Liver (tissue), 10 donors: ENCODE measurements at places on chromosomes 11 and 22. TPM values are rescaled to one million over a fixed set of nuclear protein-coding genes. Genes with fewer than 3 reads are reported as not detected.

- no peak for DNase-seq
Measured at GRCh38 chr11:59833602-59834001, 11.7 kb downstream of the CBLIF start.

GRCh38 chr11:107257710-107258109 lies 199.9 kb downstream of the CWF19L2 start:
- DNase-seq, result no peak

- DNase-seq, result no peak
Measured at GRCh38 chr11:59218319-59218718, 5.6 kb upstream of the MPEG1 start.

The TXNRD2 gene
- polyA plus RNA-seq, result 41.3 TPM

The MFRP gene
- not detected for polyA plus RNA-seq

The TNNT3 gene
- not detected for polyA plus RNA-seq

The PATE4 gene
- polyA plus RNA-seq, result not detected

GRCh38 chr11:65952052-65952521 lies 6.8 kb downstream of the TSGA10IP start:
- no peak for DNase-seq

The OR5T2 gene
- polyA plus RNA-seq, result not detected

DNA sequence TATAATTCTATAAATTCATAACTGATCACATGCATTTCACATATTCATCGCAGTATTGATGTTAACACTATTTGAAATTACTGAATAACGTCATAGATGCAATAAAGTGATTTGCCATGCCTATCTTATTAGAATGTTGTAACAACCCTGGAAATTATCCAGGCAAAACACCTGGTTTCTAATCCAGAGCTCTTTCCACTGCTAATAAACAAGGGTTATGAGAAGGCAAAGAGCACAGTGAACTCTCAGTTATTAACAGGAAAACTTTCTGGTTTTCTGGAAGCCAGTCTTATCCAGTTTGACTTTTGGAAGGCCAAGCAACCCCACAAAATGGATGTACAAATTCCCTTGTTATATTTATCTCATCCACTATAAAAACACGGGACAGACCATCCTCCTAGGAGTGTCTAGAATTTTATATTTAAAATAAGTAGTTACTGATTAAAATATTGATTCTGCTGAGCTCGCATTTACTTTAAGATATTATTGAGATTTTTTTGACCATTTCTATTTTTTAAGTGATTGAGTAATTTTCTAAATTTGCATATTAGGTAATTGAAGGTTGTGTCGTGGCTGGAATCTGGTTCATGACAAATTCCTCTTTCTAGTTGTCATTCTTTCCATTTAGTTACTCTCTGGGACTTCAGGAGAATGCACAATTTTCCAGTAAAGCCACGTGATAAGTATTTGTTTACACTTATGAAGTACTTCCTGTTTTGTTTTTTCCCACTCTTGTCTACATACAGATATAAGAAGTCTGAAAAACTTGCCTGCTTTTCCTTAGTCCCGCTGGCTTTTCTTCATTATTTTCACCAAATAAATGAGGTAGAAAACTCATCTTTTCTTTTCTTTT lies 47.9 kb downstream of the DCUN1D5 start:
- no peak for DNase-seq

- DNase-seq, result no peak
Measured at GRCh38 chr11:112856591-112856990, 104.6 kb upstream of the NCAM1 start.

- DNase-seq, result no peak
Measured at GRCh38 chr11:123356539-123356938, 73.5 kb upstream of the GRAMD1B start.

DNA sequence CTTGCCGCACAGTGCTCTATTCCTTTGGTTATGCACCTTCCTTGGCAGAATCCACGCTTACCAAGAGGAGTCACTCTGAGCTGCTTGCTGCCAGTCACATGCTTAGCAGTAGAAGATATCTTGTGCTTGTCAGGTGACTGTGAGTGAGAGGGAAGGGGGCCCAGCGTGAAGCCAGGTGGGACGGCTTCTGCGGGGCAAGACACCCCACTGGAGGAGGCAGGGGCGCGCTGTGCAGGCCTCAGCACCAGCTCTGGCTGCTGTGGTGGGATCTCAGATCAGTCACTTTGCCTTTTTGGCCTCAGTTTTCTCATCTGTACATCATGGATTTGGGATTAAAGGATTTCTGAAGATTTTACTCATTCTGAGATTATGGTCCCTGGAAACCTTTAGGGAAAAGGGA lies 63.9 kb upstream of the B3GAT1 start:
- DNase-seq, result no peak

- DNase-seq, result no peak
Measured at GRCh38 chr11:13276454-13276831, 1.1 kb upstream of the BMAL1 start.

GRCh38 chr11:62556108-62556874 lies 9.7 kb upstream of the AHNAK start:
- DNase-seq, result no peak

DNA sequence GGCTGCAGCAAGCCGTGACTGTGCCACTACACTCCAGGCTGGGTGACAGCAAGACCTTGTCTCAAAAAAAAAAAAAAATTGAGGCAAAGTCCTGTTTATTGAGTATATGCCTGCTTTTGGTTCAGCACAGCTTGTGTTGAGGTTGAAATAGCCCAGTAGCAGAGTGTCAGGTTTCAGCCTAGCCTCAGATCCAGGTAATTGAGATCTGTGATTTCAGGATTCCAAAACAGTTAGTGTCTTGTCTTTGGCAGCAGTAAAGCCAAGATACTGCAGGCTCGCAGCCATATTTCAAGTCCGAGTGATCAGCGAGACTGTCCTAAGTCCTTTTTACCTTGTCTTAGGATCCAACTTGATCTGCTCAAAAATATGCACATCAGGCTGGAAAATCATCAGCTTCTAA lies 27.0 kb downstream of the CUL5 start:
- DNase-seq, result no peak

The ARHGAP42 gene
- 7.3 TPM for polyA plus RNA-seq

The GLYATL1 gene
- polyA plus RNA-seq, result 248 TPM

DNA sequence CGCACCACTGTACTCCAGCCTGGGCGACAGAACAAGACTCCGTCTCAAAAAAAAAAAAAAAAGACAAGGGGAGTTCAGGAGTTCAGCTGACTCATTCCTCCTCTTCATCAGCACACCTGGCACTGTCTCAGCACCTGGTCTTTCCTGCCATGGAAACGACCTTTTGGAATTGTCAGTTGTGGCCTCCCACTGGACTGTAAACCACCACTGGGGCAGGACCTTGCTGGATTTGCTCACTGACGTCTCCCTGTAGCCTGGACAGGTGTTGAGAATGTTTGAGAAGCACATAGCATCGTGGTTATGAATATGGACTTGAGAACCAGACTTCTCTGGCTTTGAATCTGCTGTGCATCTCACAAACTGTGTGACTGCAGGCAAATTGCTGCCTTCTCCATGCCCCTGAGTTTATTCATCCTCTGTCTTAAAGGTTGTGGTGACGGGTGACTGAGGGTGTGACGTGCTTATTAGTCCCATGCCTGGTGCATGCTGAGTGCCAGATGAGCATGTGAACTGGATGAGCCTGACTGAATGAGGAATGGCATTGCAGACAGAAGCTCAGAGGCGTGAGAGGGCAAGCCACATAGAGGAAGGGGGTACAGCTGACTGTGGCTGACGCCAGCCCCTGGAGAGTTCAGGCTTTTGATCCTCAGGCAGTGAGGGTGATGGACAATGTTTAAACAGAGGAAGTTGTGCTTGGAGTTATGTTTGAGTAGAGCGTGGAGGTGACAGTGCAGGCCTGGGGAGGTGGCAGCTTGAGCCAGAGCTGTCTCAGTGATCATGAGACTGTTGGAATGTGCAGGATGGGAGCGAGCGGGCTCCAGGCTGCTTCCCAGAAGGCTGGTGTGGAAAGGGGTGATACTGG lies 12.7 kb downstream of the TOM1 start:
- no peak for DNase-seq

DNA sequence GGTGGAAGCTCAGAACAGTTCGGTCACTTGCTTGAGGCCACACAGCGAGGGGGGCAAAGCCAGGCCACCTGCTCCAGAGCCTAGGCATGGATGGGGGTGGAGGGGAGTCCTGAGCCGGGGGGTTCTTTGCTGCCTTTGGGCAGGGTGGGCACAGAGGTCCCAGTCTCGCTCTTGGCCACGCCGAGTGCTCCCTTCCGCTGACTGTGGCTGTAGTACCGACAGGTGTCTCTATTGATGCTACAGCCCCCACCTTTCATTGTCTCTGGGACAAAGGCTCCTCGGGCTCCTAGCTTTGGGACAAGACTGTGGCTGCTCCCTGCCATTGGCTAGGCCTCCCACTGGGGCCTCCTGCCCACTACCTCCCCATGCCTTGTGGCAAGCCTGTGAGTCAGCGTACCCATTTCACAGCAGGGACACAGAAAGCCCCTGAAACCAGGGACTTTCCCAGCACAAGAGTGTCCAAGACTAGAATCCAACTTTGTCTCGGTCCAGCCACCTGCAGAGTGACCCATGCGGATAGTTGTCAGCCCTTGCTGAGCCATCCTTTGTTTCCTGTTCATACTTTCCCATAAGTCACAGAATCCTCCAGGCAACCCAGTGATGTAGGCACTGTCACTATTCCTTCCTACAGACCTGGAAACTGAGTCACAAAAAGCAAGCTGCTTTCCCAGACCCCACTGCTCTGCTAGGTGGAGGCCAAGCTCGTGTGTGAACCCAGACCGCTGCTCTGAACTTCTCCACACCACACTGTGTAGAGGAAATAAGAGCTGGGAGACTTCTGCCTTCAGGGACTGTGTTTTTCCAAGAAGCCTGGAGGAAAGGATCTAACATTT lies 17.2 kb downstream of the MYEOV start:
- no peak for DNase-seq

DNA sequence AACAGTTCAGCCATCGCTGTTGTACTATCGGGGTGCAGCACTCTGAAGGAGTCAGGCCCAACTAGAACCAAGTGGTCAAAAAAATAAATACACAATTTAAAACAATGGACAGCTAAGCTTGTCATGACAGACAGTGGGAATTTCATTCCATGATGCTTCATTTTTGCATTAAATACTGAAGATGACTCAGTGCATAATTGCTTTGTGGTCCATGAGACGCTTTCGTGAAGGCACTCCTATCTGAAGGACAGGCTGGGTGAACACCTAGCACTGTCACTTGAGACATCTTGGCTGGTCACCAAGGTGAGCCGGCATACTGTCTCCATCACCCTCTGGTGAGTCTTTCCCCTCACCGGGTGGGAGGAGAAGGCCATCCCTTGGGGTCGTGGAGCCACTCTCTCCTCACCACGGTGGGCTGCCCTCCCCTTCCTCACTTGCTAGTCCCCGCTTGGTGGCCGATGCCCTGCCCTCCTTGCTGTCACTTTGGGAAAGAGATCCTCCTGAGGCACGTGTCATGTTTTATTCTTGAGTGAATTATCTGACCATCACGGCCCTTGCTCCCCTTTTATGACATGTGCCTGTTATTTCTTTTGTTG lies 4.9 kb upstream of the TESMIN start:
- DNase-seq, result no peak

The MMP11 gene
- polyA plus RNA-seq, result 0.33 TPM

The MS4A3 gene
- 0.22 TPM for polyA plus RNA-seq

- no peak for DNase-seq
Measured at GRCh38 chr11:96091476-96091875, 167.6 kb upstream of the MTMR2 start.

DNA sequence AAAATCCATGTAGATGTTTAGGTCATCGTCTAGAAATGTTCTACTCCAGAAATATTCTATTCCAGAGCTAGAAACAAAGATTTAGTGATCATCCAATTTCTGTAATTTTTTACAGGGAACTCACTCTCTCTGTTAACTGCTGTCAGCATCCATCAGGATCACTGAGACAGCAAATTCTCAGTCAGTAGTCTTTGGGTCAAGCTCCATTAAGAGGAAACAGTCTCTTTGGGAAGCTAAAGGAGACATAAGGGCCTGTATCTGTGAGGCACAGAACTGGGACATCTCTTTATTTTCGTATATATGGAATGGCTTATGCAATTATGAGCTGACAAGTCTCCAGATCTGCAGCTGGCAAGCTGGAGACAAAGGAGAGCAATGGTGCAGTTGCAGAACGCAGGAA lies 48.3 kb downstream of the PIK3C2A start:
- no peak for DNase-seq

The RIMBP3B gene
- polyA plus RNA-seq, result not detected

- DNase-seq, result no peak
Measured at GRCh38 chr22:44743804-44744211, 8.6 kb upstream of the ARHGAP8 start.

DNA sequence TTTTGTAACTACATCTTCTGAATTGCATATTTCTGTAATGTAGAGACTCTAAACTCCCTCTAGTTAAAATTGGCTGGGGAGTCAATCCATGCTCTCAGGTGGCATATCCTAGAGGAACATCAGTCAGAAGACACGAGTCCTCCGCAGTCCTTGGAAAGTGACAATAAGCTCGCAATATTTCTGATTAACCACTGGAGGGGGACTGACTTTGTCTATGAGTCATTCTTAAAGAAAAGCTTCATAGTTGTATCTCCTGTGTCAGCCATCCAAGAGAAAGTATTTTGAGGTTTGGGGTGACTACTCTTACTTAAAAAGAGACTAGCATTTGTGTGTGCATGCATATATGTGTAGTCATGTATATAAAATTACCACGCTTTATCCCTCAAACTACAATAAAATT lies 60.2 kb downstream of the SLN start:
- DNase-seq, result no peak

GRCh38 chr11:7967097-7967496 lies 1.9 kb upstream of the NLRP10 start:
- no peak for DNase-seq

The SCGB1C1 gene
- not detected for polyA plus RNA-seq

DNA sequence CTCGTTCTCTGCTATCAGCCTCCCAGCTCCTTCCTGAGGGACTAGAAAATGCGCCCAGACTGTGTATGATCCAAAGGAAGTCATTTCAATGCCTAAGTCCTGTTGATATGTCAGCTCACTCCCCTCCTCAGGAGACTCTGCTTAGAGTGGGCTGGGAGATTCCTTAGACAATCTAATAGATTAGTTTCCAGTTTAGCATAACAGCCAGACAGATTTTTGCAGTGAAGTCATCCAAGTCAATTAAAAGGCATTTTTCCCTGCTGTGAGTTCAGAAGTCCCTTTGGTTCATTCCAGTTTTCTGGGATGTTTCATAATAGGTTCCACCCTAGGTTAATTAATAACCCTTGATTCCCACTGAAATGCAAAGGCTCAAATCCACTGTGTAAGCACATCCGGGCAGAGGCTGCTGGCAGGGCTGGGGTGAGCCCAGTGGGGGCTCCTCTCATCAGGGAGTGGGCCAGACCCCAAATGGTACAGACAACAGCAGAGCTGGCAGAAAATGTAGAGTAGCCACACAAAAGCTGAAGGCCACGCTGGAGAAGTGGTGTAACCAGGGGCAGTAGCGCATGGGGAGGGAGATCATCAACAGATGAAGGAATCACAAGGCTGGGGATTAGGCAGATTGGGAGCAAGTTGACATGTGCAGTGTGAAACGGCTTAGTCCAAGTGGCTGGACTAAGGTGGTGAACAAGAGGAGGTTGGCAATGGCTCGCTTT lies 90.6 kb downstream of the SYN3 start:
- no peak for DNase-seq

GRCh38 chr11:130873761-130874160 lies 42.5 kb downstream of the SNX19 start:
- DNase-seq, result no peak

The DGAT2 gene
- 57.2 TPM for polyA plus RNA-seq
